ENCODE measurements at places on chromosomes 1 and 21.

- no peak for DNase-seq
Measured at GRCh38 chr21:33510826-33511225, 19.3 kb upstream of the DNAJC28 start.

- no peak for DNase-seq
Measured at GRCh38 chr1:228309326-228310067, 97.1 kb downstream of the TRIM11 start.

GRCh38 chr21:45393021-45393420, 11.9 kb upstream of the COL18A1 start:
- no peak for DNase-seq

DNA sequence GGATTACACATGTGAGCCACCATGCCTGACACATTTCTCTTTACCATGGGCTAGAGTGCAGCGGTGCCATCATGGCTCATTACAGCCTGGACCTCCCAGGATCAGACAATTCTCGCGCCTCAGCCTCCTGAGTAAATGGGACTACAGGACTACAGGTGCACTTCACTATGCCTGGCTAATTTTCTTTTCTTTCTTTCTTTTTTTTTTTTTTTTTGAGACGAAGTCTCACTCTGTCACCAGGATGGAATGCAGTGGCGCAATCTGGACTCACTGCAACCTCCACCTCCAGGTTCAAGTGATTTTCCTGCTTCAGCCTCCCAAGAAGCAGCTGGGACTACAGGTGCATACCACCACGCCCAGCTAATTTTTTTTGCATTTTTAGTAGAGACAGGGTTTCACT, 14.8 kb upstream of the KIF1B start:
- DNase-seq, result no peak

GRCh38 chr1:235295902-235296350, 32.1 kb downstream of the ARID4B start:
- DNase-seq, result no peak

All from effector CD4-positive, alpha-beta T cell (primary cell).